ENCODE measurements at places on chromosomes 1 and 21.

DNA sequence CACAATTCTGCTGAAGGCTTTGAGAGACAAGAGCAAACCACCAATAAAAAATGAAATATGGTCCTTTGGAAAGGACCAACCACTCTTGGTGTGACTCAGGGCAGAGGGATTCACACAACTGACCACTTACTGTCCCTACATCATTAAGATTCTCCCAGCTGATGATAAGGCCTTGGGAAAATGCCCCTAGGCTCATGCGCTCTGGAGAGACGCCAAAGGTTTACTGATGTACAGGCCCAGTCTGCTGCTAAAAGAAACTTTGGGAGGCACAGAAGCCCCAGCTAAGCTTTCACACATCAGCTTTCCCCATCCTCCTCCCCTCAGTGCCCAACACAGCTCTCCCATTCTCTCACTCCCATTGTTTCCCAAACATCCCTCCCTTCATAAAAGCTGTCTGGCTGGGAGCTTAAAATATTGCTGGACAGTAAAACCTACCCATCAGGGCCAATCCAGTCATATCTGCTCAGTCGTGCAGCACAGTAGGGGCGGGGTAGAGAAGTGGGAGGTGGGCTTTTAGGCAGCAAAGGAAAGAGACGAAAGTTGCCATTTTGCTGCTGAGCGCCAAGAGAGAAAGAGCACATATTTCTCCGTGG is at the start of gene GJA8:
Gene GJA8 (plus strand): TSS at position 543 of the 593 bp plus-strand sequence. CDS start 5,161 bp downstream, outside the sequence.
- no peak for DNase-seq

DNA sequence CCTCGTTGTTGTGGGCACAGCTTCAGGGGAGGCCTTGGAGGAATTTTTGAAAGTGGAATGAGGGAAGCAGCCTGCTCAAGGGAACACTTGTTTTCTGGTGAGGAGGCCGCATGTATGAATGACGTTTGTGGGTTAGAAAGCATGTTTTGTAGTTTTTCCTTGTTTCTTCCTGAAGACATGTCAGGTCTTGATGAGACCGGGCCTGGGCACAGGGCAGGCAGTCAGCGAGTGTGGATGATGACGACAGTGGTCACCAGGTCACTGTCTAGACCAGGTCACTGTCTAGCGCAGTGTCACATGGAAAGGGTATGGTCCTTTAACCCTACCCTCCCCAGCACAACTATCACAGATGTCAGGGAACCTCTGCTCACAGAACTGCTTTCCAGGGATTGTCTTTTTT is 7.3 kb downstream of the PSEN2 start:
- no peak for DNase-seq

GRCh38 chr1:86753700-86754099 is 49.3 kb downstream of the SH3GLB1 start:
- DNase-seq, result no peak

- DNase-seq, result peak; percentile 55
Observed at GRCh38 chr1:26542771-26543451, 13.3 kb downstream of the RPS6KA1 start.

- peak; percentile 24 for DNase-seq
Observed at GRCh38 chr21:26914557-26914956, 52.3 kb downstream of the ADAMTS5 start.

GRCh38 chr1:79708646-79709265 is 702.2 kb upstream of the ADGRL4 start:
- DNase-seq, result no peak

DNA sequence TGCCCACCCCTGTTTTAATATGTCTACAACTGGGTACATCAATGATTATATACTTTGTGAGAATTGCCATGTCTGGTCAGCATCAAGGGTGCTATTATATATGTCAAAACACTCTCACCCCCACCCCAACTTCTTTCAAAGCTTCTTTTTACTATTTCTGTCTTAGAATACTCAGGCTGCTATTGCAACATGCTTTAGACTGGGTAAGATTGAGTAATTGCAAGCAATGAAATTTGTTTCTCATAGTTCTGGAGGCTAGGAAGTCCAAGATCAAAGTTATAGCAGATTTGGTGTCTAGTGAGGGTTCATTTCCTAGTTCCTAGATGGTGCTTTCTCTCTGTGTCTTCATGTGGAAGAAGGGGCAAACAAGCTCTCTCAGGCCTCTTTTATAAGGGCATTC is 100.5 kb upstream of the KCNK1 start:
- DNase-seq, result peak; percentile 2

DNA sequence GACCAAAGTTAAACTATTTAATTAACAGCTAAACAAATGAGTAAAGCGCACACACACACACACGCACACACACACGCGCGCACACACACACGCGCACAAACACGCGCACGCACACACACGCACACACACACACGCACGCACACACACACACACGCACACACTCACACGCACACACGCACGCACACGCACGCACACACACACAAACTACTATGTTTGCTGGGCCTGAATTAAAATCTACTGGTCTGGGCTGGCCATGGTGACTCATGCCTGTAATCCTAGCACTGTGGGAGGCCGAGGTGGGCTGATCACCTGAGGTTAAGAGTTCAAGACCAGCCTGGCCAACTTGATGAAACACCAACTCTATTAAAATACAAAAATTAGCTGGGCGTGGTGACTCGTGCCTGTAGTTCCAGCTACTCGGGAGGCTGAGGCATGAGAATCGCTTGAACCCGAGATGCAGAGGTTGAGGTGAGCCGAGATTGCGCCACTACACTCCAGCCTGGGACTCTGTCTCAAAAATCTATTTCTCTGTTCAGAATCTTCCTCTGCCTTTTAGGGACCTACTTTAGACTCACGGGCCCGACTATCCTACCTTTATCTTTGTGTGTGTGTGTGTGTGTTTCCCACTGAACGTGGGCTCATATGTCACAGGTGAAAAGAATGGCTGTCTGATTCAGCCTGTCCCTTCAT is 37.5 kb upstream of the DNAJC11 start:
- DNase-seq, result no peak

DNA sequence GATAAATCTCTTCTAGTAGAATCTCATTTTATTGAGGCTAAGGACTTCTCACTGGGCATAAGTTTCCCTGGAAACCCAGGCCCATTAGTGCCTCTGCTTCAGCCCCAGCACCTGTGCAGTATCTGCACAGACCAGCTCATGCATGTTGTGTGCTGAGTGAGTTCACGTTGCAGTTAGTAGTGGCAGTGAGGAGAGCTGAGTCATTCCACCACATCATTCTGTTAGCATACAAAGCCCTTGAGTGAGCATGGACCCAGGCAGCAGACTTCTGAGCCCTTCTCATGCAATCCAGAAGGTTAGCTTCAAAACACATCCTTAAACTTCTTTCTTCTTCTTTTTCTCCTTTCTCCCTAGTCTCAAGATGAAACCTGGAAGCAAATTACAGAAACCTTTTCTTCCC is 45.8 kb upstream of the NTPCR start:
- DNase-seq, result peak; percentile 22

- no peak for DNase-seq
Observed at GRCh38 chr21:15104470-15104869, 39.7 kb upstream of the NRIP1 start.

DNA sequence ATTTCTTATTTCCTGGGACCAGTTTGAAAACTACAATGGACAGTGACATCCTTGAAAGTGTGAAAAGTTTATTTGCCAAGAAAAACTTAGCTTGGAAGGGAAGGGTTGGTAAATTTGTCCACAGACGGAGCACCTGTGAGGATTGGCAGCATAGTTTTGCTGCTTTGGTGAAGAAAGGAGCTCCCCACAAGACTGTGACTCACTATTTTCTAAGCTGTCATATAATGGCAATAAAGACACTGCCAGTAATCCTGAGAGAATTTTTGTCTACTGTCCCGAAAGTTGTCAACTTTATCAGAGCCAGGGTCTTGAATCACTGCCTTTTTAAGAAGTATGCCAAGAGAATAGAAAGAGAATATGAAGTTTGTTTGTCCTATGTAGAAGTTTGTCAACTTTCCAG is 230.8 kb downstream of the NEGR1 start:
- DNase-seq, result no peak

DNA sequence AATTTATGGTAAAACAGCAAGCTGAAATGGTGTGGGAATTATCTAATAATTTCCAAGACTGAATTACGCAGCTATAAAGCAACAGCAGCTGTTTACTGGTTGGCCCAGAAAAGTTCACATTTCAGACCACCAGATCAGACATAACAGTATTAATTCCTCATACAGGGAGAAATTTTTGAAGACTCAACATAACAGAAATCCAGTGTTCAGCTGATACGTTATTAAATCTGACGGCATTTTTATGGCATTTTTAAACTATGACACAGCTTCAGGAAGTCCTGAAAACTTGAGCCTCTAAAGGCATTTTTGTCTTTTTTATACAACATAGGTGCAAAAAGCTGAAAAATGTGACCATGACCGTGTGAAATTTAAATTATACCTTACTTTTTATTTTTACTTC is 91.2 kb downstream of the APP start:
- no peak for DNase-seq

DNA sequence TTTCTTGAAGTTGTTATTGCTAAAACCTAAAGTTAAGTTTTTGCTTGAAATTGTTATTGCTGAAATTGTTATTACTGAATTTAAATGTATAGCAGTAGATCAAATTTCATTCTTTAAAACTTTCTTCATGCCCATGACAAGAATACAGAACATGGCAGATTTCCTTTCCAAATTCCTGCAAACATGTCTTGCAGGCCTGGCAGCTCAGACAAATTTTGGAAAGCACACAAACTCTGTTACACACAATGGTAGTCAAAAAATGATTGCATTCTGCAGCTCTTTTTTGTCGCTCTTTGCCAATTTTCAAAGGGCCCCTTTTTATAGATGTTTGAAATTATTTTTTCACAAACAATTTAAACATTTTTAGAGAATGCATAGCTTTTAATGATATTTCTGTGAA is 1292.3 kb upstream of the B3GALT2 start:
- DNase-seq, result no peak

GRCh38 chr1:34132161-34132420 is 32.9 kb downstream of the CSMD2 start:
- DNase-seq, result no peak

GRCh38 chr1:160066829-160067745 is 2.9 kb downstream of the KCNJ10 start:
- DNase-seq, result no peak

DNA sequence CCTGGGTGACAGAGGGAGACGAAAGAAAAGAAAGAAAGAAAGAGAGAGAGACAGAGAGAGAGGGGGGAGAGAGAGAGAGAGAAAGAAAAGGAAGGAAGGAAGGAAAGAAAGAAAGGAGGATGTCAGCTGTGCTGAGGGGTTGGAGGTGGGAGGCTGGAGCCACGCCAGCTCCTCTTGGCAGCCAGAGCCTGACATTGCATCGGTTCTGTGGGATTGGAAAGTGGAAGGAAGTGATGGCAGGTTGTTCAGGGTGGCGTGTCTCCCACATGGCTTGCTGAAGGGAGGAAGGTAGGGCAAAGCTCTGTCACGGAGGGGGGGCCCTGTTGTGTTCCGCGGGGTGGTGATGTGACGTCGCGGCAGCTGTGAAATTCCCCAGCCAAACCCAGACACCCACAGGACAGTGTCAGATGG is 30.7 kb downstream of the EIF2D start:
- DNase-seq, result peak; percentile 89

GRCh38 chr1:147215540-147215916 is 9.6 kb downstream of the FMO5 start:
- DNase-seq, result no peak

DNA sequence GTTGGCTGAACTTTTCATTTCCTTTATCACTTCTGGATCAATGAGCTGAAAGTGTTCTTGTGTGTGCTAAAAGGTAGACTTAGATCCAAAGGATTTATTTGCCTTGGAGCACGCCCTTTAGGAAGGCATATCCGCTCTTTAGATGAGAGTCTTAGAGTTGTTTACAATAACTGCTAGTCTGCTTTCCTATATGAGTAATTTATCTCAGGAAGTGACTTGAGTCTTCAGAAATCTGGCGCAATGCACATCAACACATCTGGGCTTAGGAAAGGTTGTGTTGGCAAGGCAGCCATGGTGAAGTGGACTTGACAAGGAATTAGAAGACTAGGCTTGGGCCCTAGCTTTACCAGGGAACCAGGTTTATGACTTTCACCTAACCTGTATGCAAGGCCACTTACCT is 204.1 kb upstream of the PTGFR start:
- DNase-seq, result no peak

GRCh38 chr1:59730759-59731478 is 83.8 kb upstream of the HOOK1 start:
- DNase-seq, result peak; percentile 59

DNA sequence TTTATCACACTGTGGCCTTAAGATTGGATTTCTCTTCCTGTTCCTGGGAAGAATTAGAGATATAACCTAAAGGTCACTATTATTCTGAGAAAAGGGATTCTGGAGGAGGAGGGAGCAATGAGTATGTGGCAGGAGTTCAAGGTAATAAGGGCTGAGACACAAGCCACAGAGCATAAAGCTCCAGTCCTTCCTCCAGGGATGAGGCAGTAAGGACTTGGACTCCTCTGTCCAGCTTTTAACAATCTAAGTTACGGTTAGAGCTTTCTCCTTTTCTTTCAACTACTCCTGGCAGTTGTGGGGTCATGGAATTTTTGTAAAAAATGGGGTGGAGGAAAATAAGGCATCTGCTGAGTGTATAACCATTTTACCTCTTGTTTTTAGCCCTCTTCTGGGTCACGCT is at the start of gene HSD3B2:
Gene HSD3B2 (plus strand): TSS at position 201 of the 400 bp plus-strand sequence. CDS start 270 bp downstream, outside the sequence.
- no peak for DNase-seq

Measured in suppressor macrophage treated with lipopolysaccharide for 4 hours (primary cell).